ENCODE measurements at places on chromosomes 12 and 14.

DNA sequence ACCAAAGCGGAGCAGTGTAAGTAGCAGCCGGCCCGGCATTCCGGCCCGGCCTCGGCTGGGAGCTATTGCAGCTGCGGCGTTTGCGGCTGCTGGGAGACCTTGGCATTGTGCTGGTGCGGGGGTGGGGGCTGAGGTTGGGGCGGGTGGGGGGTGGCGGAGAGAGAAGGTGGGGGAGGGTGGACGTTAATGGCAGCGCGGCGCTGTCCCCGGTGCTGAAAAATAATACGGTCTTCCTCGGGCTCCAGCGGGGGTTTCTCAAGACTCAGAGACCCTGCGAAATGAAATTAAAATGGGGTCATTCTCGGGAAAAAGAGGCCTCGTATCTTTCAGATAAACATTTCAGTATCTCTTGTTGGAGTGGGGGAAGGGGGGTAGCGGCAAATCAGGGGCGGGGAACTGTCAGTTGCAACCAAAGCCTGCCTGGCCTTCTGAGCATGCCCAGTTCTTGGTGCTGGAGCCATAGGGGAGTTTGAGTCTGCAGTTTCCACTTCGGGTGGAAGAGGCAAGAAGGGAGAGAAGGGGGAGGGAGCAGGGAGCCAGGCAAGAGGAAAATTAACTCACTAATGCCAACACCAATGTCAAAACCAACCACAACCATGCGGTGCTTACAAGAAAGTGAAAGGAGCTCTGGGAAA lies 414 bp downstream of the UNC79 start:
- peak; percentile 69 for DNase-seq

DNA sequence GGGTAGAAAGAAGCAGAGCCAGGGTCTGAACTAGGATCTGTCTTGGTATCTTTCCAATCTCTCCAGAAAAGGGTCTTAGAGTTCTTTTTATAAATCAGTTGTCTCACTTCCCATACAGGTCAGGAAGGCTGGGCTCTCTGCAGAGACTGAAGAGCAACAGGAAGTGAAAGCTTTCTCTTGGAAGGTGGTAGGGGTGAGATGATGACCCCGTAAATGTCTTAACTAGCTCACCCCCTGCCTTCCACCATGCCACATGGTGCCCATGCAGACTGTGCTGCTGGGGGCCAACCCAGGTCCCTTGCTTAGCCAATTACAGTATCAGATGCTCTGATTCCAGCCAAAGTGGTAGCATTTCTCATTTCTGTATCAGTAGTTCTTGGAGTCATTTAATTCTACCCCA lies 17.6 kb upstream of the RASSF8 start:
- no peak for DNase-seq

DNA sequence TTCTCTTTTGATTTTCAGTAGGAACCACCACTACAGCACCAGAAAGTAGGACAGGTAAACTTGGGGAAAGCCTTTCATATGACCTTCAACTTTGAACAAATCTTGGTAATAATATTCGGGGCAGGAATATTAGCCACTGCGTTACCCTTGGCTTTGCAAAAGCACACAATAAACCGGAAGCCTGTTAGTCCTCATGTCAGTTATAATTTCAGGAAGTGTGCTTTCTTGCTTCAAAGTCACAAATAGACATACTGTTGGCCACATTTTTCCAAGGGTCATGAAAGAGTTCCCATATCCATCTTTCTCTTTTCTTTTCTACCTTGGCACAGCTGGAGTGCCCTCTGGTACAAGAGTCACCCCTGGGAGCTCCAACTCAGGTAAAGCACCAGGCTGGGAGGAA lies 167.2 kb upstream of the CNTN1 start:
- DNase-seq = no peak

DNA sequence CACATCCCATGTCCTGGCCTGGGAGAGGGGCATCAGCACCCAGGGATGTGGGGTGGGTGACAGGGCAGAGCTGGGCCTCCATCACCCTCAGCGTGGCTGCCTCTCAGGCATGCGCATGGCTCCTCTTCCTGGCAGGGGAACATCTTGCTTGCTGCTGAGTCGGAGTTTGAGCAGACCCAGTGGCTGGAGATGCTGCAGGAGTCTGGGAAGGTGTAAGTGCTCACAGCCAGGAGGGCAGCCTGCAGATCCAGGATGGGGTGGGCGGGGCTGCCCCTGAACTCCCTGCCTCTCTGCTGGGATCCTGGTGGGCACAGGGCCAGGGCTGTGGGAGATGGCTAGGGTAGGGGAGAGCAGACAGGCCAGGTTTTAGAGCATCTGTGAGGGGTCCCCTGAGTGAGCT lies 16.2 kb downstream of the PLEKHD1 start:
- DNase-seq = no peak

DNA sequence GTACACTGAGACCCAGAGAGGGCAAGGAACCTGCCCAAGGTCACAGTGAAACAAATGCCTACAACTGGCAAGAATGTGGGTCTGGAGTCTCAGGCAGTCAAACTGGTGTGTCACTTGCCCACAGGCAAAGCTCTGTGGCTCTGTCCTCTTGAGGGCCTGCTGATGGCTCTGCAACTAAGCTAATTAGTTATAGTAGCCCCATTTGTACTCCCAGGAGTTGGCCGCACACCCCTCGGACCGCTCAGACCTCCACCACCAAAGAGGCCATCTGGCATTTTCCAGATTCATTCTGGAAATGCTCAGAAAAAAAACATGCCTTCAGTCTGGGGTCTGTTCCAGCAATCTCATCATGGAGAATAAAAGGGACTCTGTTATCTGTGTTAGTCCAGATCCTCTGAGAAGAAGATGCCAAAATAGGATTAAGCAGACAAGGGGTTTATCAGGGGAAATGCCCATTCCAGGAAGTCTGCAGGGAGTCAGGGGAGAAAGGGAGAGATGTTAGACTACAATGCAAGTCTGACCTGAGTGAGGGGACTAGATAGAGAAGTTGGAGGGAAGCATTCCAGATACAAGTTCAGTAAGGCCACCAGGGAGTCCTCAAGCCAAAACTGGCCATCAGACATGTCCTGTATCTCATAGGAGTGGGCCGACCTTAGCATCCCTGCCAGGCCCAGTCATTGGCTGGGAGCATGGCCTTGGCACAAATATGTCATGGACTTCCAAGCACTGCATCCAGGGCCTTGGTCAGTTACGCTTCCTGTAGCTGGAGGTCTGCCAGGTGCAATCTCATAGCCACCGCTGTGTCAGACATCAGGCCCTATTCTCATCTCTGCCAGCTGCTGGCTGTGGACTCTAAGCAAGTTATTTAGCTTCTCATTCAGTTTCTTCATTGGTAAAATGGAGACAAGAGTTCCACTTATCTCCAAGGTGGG lies 15.4 kb upstream of the OAS1 start:
- DNase-seq = no peak

DNA sequence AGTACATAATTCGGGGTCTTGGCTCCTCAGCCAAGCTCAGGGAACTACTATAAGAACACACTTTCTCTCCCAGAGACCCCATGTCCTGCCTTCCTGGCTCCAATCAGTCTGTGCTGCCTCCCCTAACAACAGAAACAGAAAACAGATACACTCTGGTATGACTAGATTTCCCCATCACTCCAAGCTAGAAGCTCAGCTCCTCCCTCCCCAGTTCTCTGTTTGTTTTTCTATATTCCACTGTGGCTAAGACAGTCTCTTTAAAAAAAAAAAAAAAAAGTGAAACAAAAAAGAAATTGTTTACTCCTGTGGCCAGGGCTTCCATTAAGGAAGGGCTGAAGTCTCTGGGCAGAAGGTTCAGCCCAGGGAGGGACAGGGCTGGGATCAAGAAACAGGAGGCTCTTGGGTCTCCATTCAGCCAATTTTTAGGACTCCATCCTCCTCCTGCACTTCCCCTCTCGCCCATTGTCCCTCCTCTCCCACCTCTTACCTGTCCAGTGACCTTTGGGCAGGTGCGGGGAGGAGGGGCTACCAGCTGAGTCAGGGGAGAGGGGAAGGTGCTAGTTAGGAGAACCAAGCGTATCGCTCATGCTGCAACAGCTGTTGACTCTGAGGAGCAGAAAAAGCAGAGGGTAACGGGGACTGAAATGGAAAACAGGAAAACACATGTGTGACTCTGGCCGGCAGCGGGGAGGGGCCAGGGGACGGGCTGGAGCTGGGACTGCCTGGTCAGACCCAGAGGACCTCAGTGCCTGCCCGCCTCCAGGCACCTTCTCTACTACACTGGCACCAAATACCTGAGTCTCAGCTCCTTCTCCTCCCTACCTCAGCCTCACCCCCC lies 4.1 kb upstream of the SLC7A7 start:
- no peak for DNase-seq

DNA sequence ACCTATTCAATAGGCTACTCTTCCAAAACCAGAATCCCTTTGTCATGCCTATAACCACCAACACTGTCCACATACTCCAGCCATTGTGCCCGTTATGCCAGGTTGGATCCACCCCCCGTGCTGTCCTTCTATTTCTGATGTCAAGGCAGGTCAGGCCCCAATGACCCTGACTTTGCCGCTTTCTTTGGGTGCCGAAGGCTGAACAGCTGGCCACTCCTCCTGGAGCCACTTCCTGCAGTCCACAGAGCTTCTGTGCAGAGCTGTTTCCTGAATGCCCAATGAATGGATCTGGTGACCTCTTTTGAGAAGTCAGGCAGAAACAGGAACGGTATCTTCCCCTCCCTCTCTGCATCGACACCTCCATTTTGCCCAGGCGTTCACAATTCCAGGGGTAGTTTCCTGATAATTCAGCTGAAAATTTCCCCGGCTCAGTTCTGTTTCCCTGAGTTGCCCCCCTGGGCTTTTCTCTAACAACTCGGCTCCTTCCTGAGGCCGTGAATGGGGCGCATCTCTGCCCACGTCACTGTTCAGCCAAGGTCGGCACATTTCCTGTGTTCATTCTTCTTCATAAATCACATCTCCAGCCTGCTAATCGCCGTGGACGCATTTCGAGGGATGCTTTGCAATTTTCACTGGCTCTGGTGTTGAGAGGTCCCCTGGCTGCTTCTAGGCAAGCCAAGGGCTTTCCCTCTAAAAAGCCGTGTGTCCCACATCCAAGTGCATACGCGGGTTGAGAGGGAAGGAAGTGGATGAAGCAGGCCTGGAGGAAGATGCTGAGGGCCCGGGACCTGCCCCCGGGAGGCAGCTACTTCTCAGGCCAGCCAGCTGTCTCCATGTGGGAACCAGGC lies 86.5 kb downstream of the PAPOLA start:
- DNase-seq = peak; percentile 54

DNA sequence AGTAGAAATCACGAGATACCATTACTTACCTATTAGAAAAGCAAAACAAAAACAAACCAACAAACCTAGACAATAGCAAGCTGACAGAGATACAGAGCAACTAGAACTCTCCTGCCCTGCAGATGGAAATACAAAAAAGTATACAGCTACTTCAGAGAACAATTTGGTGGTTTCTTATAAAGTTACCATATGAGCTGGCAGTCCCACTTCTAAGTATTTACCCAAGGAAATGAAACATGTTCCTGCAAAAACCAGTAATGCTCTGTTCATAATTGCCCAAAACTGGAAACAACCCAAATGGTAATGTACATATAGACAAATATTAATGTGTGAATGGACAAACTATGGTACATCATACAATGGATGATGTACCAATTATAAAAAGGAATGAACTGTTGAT lies 31.7 kb downstream of the FUT8 start:
- no peak for DNase-seq

Measured in left forelimb (tissue), 1 donor.